Stimulated activated CD8-positive, alpha-beta memory T cell treated with anti-CD3 and anti-CD28 coated beads, Interleukin-7, amount 100 ng/mL, for 48 hours (primary cell): ENCODE measurements at places on chromosomes 1 and 21.

- no peak for DNase-seq
Observed at GRCh38 chr1:88655685-88656299, 28.3 kb upstream of the PKN2 start.

GRCh38 chr1:106768501-106768900 lies 288.0 kb upstream of the PRMT6 start:
- DNase-seq = no peak

DNA sequence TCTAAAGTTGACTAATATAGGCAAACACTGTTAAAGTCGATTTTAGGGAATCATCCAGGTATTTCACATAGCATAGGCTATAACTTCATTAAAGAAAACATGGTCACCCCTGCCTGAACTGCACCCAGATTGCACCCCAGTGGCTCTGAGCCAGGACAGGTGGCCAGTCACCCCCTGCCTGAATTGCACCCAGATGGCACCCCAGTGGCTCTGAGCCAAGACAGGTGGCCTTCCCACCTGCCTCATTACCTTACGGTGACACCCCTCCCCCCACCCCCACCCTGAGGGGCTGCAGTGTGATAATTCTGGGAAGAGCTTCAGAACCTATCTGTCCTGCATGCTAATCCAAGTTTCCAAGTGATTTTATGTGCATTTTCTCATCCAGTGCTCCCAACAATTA lies 78.9 kb downstream of the DSCAM start:
- DNase-seq = no peak

DNA sequence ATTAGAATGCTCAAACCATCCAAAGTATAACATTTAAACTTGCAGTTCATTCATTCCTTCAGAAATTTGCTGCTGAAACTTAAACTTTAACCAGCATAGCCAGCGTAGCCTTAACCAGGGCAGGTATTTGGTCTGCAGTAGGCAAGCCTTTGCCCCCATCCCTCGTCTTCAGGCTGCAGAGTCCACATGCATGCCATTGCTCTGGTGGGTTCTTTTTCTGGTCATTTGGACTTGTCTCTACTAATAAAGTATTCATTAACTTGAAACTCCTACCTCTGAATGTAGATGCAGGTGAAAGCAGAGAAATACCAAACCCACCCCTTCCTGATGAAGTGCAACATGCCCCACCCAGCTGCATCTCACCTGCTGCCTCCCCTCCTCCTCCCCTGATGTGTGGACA lies 100.2 kb downstream of the CAMTA1 start:
- DNase-seq = no peak

DNA sequence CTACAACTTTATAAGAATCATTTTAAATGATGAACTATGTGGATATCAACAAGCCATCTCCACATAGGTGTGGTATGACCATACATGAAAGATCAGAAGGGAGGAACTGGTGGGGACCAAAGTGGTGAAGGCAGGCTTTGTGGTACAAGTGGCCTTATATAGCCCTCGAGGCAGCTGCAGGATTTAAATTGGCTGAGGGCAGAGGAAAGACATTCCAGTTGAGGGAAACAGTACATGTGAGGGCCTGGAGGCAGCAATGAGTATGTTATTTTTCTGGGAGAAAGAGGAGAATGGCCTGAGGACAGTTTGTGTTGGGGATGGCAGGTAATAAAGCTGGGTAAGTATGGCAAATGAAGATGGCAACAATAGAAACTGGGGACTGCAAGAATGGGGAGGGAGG lies 17.1 kb downstream of the OSCP1 start:
- DNase-seq = no peak

- no peak for DNase-seq
Observed at GRCh38 chr1:94765958-94766357, 54.2 kb upstream of the SLC44A3 start.

- no peak for DNase-seq
Observed at GRCh38 chr1:232335261-232335660, 294.7 kb downstream of the SIPA1L2 start.

GRCh38 chr21:44337941-44338895 lies 972 bp downstream of the CFAP410 start:
- no peak for DNase-seq

DNA sequence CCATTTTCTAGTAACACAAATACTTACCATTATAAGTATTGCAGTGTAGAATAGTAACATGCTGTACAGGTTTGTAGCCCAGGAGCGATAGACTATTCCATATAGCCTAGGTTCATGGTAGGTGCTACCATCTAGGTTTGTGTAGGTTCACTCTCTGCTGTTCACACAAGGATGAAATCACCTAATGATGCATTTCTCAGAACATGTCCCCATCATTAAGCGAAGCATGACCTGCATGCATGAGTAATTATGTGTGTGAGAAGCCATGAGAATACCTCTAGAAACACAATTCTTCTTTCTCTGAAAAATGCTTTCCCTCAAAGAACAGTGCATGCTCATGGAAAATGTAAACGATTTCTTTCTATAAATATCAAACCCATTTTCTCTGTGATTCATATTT lies 69.3 kb downstream of the NR5A2 start:
- DNase-seq = no peak

DNA sequence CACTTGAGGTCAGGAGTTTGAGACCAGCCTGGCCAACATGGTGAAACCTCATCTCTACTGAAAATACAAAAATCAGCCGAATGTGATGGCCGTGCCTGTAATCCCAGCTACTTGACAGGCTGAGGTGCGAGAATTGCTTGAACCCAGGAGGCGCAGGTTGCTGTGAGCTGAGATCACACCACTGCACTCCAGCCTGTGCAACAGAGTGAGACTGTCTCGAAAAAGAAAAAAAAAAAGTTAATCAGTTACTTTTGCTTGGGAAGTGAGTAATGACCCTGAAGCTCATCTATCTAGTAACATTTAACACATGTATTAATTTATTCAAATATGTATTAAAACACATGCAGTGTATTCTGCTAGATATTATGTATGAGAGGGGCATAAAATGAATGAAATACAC lies 49.4 kb downstream of the ZNF326 start:
- DNase-seq = no peak

DNA sequence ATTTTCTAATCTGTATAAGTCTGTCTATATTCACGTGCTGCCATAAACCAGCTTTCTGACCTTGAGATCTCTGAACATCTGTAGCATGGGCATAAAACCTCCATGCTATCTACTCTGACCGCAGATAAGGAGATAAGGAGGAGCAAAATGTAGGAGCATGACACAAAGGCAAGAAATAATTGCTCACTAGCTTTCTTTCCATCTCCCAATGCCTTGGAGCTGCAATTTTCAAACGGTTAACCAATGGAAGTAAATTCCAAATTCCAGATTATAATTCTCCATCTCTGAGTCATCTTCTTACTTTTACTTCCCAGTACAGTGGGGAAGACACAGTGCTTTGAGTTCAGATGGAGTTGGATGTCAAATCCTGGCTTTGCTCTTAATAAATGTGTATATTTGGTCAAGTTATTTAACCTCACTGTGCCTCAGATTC lies 41.6 kb downstream of the CD58 start:
- DNase-seq = no peak

DNA sequence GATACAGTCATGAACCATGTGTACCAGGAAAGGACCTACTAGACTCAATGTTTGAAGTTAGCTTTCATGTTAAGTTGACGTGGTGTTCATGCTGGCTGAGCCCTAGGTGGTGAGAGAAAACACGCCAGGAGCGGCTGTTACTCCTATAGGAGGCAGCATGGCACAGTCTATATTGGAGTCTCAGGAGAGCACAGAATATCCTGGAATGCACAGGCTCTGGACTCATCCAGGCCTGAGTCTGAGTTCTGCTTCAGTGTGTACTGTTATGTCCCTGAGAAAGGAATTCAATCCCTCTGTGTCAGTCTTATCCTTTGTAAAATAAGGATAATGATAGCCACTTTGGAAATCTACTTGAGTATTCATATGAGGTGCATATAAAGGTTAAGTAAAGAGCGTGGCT lies 41.2 kb downstream of the DPT start:
- DNase-seq = no peak

DNA sequence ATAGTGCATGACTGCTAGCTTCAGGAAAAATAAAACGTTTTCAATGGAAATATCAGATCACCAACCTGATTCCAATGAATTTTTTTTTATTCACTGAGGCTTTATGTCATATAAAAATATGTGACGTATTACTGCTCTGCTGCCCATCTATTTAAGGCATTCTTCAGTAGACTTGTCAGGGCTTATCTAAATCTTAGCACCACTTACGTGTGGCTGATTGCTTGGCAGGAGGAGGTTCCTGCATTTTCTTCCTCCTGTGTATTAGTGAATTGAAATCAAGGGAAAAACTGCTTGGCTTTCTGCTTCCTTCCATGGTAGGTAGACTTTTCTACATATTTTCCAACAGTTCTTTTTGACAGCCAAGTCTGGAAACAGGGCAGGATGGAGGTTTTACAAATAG lies 80.3 kb downstream of the ROR1 start:
- DNase-seq = no peak

DNA sequence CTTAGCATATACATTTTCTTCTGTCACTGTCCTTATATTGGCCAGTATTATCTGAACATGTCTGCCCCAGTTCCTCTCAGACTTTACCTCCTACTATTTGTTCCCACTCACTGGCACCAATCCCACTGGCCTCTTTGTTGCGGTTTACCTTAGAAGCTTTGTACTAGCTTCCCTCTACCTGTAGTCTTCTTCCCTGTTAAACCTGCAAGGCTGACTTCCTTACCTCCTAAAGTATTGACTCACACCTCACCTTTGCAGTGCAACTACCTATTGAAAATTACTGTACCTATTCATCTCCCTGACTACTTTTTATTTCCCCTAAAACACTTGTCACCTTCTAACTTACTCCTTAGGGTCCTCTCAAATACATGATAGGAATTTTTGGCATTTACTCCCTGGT lies 111.1 kb downstream of the CLEC20A start:
- no peak for DNase-seq

- DNase-seq = no peak
Observed at GRCh38 chr1:18992646-18993045, 36.2 kb upstream of the IFFO2 start.

DNA sequence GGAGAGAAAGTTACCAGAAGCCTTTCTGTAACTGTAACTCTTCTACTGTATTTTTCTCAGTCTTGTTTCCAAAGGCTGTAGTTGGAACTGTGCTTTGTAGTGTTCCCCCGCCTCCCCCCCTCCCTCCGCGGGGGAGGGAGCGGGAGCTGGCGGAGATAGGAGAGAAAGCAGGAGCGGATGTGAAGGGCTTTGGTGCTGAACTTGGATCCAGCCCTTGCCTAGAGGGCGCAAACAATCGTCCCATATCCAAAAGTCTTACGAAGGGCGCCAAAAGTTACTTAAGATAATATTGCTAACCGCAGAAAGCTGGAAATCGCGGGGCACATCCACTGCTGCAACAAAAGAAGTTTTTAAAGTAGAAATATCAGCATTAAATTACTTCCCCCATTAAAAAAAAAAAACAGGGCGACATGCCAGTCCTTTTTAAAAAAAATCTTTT lies 2.4 kb upstream of the NFIA start:
- DNase-seq = no peak

GRCh38 chr1:43363283-43363934 lies 4.4 kb downstream of the ELOVL1 start:
- DNase-seq = no peak

DNA sequence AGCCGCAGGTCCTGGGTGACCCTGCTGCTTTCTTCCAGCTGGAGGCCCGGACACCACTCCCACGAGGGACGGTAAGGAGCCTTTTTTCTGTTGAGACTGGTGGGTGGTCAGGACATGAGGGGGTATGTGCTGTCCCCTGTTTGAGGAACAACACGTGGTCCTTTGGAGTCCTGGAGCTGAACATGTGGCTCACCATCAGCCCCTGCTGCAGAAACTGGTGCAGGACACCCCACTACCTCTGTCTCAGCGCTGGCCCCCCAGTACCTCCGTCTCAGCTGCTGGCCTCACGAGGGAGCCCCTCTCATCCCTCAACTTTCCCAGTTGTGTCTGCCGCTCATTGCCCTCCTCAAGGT lies 34.7 kb downstream of the SLC19A1 start:
- DNase-seq = no peak

DNA sequence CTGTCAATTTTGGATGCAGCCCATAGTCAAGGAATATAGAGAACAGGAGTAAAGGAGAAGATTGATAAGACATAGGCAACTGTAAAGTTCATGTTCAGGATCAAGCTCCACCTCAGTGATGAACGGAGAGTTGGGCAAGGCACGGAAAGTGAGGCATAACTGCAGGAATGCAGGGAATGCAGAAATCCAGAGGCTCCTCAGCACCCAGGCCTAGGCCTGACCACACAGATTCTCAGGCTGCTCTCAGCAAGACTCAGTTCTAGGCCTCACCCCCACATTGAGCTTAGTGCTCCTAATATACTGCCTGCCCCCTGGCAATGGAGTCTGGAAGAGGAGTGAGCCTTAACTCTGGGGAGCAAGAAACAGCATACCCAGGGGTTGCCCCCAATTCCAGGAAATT lies 36.3 kb upstream of the S1PR1 start:
- DNase-seq = no peak

DNA sequence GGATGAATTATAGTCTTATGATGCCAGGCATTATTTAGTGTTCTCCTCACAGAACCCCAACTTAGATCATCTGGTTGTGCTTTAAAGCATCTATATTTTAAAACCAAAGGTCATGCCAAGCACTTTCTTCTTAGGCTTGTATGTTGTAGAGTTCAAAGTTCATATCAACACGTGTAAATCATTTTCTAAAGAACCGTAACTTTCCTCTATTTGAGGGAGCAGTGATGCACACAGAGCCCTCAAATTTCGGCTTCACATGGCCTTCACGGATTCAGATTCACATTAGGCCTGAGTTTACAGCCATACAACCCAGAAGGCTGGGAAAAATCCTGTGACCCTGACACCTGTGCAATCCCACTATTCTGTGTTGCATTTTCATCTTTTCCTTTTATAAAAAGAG lies 52.1 kb upstream of the SEC16B start:
- DNase-seq = no peak

DNA sequence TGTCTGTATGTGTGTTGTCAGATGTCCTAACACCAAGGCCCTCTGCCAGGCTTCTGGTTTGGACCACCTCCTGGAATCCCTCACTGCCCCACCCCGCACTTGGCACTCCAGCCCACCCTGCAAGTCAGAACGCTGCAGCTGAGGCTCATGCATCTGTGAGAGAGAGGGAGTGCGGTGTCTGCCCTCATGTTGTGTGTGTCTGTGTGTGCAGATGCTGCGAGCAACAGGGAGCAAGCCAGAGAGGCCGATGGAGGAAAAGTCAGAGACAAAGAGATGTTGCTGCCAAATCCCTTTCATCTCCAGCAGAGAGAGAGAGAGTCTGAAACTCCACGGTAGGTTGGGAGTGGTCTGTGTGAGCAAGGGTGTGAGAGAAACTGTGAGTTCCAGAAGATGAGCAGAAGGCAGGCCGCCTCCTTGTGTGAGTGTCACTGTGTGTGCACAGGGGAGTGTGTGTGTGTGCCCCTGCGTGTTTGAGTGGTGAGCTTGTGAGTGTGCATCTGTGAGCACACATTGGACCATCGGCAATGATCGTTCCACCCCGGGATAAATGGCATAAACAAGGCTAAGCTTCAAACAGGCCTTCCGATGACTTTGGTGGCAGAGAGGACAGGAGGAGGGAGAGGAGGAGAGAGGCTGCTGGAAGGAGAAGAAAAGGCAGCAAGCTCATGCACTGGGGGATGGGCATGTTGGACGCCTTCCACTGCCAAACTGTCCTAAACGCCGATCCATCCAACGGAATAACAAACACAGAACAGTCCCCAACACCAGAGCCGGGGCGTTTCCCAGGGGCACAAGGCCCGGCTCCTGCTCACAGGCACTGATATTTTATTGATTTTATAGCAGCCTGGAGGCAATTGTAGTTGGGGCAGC lies 99.2 kb upstream of the GRIK3 start:
- DNase-seq = no peak

GRCh38 chr21:35352066-35352770 lies 303.1 kb upstream of the RUNX1 start:
- DNase-seq = no peak

- no peak for DNase-seq
Observed at GRCh38 chr1:61277121-61277690, 194.8 kb downstream of the NFIA start.
